Activated naive CD8-positive, alpha-beta T cell treated with anti-CD3 and anti-CD28 coated beads for 36 hours (primary cell): ENCODE measurements at places on chromosomes 11 and 22. TPM values are rescaled to one million over a fixed set of nuclear protein-coding genes. Genes with fewer than 3 reads are reported as not detected.

ARHGAP42 gene
- 0.22 TPM for total RNA-seq

DNA sequence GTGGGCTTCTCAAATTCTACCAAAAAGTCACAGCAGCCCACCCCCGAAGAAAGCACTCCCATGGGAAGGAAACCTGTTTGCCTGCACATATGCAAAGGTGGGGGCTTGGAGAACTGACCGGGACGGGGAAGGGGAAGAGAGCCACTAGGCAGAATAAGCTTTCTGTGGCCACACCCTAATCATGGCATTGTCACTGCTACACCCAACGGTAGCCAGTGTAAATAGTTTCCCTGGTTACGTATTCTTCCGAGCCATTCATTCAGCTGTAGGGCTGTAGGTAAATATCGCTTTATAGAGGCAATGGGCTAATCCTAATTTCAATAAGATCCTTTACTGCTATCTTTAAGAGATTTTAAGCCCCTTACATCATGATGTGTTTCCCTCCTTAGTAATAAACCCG, 61.7 kb downstream of the PRDM11 start:
- no peak overlapping the region for H3K4me3 ChIP-seq
- H3K27me3 ChIP-seq: no peaks in the 10 kb centered on the region
- H3K36me3 ChIP-seq: peaks cover 7% of the 10 kb centered on the region
- DNase-seq: no peak
- H3K4me1 ChIP-seq: no peaks in the 10 kb centered on the region

GRCh38 chr11:120612513-120613263, 101.1 kb downstream of the GRIK4 start:
- no peaks in the 10 kb centered on the region for H3K36me3 ChIP-seq
- DNase-seq: peak; percentile 26
- H3K27me3 ChIP-seq: peaks cover 4% of the 10 kb centered on the region
- peak overlapping the region; percentile 70 for H3K27ac ChIP-seq

- no peaks in the 10 kb centered on the region for H3K36me3 ChIP-seq
- no peak overlapping the region for H3K4me3 ChIP-seq
- peaks cover 65% of the 10 kb centered on the region for H3K27me3 ChIP-seq
- H3K27ac ChIP-seq: no peak overlapping the region
Measured at GRCh38 chr11:69892986-69893555, 73.9 kb upstream of the FGF3 start.

DNA sequence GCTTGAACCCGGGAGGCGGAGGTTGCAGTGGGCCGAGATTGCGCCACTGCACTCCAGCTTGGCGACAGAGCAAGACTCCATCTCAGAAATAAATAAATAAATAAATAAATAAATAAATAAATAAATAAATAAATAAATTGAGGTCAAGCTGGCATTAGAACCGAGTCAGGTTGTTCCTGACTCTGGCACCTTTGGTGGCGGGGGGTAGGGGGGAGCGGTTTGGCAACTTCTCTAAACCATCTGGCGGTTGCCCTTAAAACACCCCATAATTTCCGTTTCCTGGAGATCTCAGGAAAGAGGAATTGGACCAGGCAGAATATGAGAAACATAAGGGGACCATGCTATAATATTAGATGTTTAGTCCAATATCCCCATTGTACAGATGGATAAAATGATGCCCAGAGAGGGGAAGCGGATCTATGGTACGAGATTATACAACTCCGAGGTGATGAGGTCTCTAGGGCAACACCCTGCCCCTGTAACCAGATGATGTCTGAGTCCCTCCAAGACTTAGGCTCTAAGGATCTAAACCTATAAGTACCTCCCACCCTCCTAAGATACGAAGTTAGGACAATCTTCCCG, 785 bp downstream of the CLPB start:
- H3K27me3 ChIP-seq: no peaks in the 10 kb centered on the region
- peak overlapping the region; percentile 89 for H3K4me3 ChIP-seq
- peak overlapping the region; percentile 92 for H3K27ac ChIP-seq
- peaks cover 25% of the 10 kb centered on the region for H3K4me1 ChIP-seq
- no peaks in the 10 kb centered on the region for H3K36me3 ChIP-seq

GRCh38 chr22:45926433-45926832, 50.5 kb downstream of the WNT7B start:
- DNase-seq: no peak
- H3K4me1 ChIP-seq: no peaks in the 10 kb centered on the region
- H3K27ac ChIP-seq: no peak overlapping the region
- no peaks in the 10 kb centered on the region for H3K36me3 ChIP-seq
